ENCODE measurements at places on chromosomes 7 and 10.

GRCh38 chr7:148761499-148762278 is 63.0 kb downstream of the CUL1 start:
- DNase-seq: no peak

GRCh38 chr7:30727061-30727945 is 24.6 kb upstream of the INMT start:
- DNase-seq: no peak

GRCh38 chr10:79038104-79038840 is 30.5 kb upstream of the ZMIZ1 start:
- no peak for DNase-seq

GRCh38 chr10:9814285-9814864 is 1203.3 kb upstream of the CELF2 start:
- no peak for DNase-seq

- DNase-seq: no peak
Observed at GRCh38 chr10:126704649-126705048, 34.2 kb upstream of the C10orf90 start.

DNA sequence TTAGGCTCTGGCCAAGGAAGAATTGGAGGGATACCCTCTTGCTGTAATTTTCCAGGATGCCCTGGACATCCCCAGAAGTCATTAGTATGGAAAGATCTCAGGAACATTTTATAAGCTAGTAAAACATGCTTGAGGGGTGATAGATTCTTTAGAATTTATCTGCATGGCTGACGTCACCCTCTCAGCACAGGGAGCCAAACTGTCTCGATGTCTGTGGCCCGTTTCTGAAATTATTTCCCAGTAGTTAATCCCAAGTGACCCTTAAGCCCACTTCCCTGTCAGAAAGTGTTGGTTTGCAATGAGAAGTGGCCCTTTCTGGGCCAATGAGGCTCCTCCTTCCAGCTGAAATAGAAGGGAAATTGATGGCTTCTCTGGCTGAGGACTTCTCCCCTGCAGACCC is 184.5 kb upstream of the BMPER start:
- DNase-seq: no peak

DNA sequence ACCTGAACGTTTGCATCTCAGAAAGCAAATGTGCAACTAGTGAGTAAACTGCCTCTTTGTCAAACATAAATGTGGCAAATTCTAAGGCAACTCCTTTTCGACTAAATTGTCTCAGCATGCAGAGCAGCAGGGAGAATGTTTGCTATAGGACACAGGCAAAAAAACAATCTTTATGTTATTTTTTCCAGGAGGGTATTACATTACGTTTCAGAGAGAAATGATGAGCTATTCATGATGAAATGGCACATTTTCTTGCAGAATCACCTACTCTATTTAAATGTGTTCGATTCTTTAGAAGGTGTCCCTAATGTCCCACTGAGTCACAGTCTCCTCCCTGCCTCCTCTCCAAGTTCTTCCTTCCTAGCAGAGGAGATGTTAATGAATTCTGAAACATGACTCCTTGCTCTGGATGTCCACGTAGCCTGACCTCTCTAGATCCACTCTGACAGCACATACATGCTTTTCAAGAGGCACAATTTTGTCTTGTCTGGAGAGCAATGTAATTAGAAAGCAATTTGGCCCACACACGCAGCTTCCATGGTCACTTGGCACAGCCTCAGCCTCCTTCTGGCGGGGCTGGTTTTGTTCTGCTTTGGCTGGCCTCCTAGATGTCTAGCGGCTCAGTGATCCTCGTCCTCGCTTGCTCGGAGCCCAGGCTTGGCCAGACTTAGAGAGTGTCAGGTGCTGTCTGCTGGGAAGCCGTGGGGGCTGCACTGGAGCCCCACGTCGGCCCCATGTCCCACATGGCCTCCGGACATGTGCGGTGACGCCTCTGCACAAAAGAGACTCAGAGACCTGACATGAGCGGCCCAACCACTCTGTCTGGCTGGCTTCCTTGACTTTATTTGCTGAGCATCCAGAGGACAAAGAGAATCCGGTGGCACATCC is 125.7 kb upstream of the ZNF438 start:
- DNase-seq: peak; percentile 3

DNA sequence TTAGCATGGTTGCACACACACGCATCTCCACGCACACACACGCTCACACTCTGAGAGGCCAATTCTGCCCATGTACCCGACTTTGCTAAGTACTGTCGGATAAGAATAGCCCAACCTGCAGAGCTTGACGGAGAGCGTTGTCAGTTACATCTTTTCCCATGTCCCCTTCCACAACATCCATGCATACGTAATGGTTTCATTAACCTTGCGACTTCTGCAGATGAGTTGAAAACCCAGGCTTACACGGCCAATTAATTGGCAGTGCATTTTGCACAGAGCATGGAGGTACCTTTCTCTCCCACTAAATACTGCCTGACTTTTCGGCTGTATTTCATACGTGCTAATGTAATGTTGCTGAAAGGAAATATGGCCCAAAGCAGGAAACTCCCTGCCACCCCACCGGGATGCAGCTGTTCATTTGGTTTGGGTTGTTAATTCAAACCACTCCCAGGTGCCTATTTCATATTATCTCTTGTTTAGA is 291.2 kb upstream of the HABP2 start:
- DNase-seq: no peak

GRCh38 chr7:125098377-125098970 is 168.8 kb upstream of the POT1 start:
- no peak for DNase-seq

DNA sequence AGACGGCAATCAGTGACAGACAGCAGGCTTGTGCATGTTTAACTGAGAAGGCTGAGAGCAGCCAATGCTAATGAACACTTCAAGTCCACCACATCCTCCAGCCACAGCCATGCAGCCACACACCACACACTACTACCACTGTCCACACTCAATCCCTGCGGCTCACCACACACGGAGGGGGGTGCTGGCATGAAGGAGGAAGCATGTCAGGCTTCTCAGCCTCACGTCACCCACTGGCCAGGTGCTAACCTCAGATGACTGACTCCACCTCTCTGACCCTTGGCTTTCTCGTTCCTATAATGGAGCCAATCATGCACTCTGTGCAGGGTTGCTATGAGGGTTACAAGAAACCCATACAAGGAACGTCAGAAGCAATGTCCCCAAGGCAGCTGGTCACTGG is 165.4 kb upstream of the RNF32 start:
- no peak for DNase-seq

DNA sequence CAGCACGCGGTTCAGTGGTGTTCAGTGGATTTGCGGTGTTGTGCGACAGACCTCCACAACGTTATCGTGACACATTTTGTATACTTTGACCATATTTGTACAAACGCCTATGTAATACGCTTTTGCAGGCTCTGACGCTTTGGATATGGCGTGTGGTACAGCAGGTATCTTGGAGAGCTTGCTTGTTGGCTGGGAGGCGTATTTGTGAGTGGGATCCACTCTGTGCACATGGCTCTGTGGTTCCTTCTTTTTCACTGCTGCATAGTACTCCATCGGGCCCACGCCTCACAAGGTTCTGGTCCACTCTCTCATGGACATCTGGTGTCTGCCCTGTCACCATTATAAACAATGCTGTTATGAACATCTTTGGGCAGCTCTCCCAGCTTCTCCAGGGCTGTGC is 53.2 kb downstream of the ELFN1 start:
- no peak for DNase-seq

- no peak for DNase-seq
Observed at GRCh38 chr10:112239347-112239746, 43.9 kb upstream of the TECTB start.

DNA sequence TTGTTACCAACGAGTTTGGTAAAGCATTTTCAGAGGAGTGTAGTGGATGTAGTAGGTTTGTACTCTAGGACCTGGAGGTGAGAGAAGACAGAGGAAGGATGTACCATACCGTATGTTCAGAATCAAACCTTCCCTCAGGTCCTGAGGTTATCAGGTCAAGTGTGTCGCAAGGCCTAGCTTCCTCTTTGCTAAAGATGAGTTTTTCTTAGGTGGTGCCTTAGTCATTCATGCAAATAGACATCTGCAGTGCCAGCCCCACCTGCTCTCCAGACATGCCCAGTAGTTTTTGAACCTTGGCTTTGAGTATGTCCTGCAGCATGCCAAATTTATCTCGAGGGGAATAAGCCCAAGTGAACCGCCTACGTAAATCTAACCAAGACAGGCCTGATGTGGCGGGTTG is 71.3 kb downstream of the HDAC9 start:
- no peak for DNase-seq

- no peak for DNase-seq
Observed at GRCh38 chr10:130218181-130218641, 82.0 kb downstream of the GLRX3 start.

DNA sequence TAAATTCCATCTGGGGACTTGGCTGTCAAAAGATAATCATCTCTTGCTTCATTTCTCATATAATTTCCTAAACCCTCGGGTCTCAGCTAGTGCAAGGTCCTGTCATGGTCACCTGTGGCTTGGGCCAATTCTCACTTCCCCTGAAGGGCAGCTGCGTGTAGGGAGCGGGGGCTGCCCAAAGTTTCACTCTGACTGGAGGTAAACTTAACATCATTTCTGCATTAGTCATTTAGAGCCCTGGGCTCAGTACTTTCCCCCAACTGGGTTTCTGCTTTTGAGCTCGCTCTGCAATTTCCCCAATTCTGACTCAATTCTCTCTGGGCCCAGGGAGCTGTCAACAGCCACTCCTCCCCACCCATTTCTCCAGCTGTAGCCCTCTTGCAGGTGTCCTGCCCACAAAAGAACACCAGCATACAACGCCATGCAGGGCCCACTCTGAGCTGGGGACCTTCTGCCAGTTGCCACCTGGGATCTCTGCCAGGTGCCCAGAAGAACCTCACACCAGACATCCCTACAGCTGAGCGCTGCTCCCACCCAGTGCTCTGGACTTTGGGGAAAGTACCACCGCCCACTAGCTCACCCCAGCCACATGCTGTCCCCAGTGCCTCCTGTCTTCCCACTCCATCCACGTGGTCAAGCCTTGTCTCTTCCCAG is 37.9 kb downstream of the VOPP1 start:
- DNase-seq: no peak

- no peak for DNase-seq
Observed at GRCh38 chr7:73966941-73967831, 60.8 kb upstream of the ELN start.

- DNase-seq: no peak
Observed at GRCh38 chr7:78516450-78516849, 717.9 kb downstream of the PHTF2 start.

DNA sequence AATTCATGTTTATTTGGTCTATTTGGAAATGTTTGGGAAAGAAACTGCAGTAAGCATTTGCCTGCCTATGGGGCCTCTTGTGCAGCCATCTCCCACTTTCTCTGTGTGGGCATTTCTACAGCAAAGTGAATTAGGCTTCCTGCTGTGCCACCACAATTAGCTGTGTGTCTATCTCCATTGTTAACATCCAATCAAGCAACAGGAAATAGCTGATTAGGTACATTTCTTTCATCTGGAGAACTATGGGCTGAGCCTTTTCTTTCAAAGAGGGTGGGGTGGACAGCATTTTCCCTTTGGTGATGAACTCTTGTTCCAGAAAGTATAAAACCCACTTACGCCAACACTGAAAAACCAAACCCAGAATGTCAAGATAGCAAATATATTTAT is 640.0 kb downstream of the ACTR3B start:
- no peak for DNase-seq

GRCh38 chr7:14270099-14270498 is 280.6 kb upstream of the ETV1 start:
- no peak for DNase-seq

- DNase-seq: no peak
Observed at GRCh38 chr10:18658271-18659124, 733 bp upstream of the ARL5B start.

- DNase-seq: no peak
Observed at GRCh38 chr10:110993024-110993693, 73.8 kb downstream of the SHOC2 start.

- no peak for DNase-seq
Observed at GRCh38 chr7:111839261-111839660, 277.0 kb upstream of the IMMP2L start.

GRCh38 chr7:84701524-84702306 is 485.1 kb downstream of the SEMA3D start:
- DNase-seq: peak; percentile 36

DNA sequence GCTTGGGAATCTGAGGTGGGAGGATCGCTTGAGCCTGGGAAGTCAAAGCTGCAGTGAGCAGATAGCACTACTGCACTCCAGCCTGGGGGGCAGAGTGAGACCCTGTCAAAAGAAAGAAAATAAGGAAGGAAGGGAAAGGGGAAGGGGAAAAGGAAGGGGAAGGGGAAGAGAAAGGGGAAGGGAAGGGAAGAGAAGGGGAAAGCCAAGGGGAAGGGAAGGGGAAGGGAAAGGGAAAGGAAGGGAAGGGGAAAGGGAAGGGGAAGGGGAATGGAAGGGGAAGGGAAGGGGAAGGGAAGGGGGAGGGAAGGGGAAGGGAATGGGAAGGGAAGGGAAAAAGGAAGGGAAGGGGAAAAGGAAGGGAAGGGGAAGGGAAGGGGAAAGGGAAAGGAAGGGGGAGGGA is 41.5 kb downstream of the ARHGAP19 start:
- no peak for DNase-seq

DNA sequence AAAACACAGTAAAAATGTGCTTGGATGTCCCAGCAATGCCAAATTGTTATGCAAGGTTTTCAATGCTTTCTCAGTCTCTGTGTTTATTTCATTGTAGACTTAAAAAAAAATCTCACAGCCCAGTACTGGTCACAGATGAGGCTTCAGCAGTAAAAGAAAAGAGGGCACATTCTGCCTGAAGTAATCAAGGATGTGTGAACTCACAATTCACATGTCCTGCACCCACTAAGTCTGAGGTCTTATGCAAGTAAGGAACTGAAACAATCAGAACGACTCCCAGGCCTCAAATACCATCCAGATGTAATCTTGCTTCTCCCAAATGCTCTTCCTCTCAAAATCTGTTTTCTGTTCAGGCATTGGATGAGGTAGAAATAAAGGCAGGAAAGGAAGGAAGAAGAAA is 33.7 kb downstream of the ADRB1 start:
- DNase-seq: no peak
